ENCODE measurements at places on chromosomes 13 and 19.

- no peak for DNase-seq
Observed at GRCh38 chr13:37968555-37968954, 99.0 kb upstream of the TRPC4 start.

DNA sequence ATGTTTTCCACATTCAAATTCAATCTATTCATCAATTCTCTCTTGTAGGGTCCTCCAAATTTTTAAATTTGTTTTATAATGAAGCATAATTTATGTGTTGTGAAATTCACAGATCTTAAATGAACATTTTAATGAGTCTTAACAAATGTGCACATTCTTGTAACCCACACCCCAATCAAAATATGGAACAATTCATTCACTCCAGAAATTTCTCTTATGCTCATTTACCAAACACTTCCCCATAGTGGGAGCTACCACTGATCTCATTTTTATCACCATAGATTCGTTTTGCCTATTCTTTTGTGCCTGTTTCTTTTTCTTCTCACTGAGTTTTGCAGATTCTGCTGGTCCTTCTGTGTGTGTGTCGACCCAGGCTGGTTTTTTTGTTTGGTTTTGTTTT lies 664.1 kb downstream of the EFNB2 start:
- DNase-seq, result no peak

GRCh38 chr19:40091205-40092129 lies 724 bp upstream of the ZNF780A start:
- DNase-seq, result no peak

DNA sequence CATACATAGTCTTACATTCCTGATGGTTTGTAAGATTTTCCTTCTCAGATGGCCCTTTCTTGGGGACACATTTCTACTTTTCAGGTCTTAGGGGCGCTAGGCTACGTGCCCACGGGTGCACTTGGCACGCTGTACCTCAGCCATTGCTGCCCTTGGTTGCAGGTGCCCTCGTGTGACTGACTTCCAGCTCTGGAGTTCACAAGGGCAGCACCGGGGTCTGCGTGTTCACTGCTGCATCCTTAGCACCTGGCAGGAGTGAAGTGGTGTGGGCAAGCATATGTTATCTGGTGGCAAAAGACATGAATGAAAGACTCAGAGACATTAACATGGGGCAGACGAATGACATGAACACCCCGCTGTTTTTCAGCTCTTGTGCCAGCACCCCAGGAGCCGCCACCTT lies 13.3 kb upstream of the WDR88 start:
- no peak for DNase-seq

GRCh38 chr19:5102520-5102919 lies 133.6 kb downstream of the KDM4B start:
- no peak for DNase-seq

GRCh38 chr19:47766670-47767069 lies 11.8 kb upstream of the SELENOW start:
- DNase-seq, result no peak

DNA sequence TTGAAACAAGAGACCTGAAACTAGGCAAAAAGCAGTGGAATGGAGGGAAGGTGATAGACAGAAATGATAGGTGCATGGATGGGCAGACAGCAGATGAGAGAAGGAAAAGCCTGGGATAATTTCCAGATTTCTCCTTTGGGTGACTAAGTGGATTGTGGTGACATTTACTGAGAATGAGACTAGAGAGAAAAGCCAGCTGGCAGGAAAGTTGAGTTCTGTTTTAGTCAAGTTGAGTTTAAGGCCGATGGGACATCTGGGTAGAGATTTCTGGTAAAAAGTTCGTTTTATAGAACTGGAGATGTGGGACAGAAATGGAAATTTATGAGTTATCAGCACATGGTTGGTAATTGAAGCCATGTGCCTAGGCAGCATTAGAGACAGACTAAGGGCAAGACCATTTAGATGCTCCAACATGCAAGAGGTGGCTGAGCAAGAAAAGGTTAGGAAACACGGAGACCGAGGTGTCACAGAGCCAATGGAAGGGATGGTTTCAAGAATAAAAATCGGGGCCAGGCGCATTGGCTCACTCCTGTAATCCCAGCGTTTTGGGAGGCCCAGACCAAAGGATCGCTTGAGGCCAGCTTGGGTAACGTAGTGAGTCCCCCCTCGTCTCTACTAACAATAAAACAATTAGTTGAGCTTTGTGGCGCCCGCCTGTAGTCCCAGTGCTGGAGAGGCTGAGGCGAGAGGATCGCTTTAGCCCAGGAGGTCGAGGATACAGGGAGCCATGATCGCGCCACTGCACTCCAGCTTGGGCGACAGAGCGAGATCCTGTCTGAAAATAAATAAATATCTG lies 9.6 kb upstream of the DGKH start:
- no peak for DNase-seq

DNA sequence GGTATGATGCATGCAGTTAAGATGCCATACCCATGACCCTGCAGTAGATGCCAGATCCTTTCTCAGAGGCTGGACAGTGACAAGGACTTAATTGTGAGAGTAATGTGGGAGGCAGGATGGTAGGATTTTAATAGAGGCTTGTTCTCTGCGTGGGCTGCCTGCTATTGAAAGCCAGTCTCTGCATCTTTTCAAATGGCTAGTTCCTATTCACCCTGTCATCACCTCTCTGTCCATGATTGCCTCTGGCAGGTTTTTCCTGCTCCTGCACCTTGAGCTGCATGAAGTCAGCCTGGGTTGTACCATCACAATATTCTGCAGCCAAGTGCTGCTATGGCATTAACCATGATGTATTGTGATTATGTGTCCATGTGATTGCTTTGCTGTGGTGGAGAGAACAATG lies 440.5 kb downstream of the ITGBL1 start:
- DNase-seq, result no peak

DNA sequence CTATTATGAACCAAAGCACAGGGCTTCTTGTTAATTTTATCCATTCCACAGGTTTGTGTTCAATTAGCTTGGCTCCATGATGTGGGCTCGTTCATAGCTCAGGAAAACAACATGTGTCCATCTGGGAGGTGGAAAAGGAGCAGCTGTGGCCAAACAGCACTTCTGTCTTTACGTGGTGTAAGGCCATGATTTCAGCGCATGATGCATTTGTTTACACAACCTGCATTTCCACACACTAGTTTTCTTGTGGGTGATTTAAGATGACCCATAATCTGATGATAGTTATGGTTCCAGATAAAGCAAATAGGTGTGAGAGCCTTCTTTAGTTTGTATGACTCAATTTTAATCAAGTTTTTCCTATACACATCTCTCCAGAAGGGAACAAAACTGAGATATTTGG lies 101.7 kb downstream of the TNFRSF19 start:
- no peak for DNase-seq

GRCh38 chr19:55146078-55146704 lies 2.8 kb downstream of the TNNT1 start:
- no peak for DNase-seq

GRCh38 chr13:45700971-45701900 lies 884 bp upstream of the CBY2 start:
- DNase-seq, result no peak

DNA sequence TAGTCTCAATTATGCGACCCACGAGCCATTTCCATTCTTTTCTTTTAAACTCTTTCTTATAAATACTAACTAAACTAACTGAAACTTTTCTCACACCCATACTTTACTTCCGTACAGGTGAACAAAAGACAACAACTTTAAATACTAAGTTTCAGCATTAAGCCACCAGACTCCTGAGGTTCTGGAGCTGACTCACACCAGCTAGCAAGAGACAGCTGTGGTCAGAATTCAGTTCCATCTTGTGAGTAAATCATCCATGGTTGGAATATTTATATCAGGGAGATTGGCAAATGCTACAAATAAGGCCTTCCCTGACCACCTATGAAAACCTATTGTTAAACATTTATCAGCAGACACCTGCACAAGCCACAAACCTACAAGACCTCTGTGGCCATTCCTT lies 897.0 kb downstream of the EFNB2 start:
- no peak for DNase-seq

GRCh38 chr19:4966591-4966990 lies 2.3 kb upstream of the KDM4B start:
- no peak for DNase-seq

All from smooth muscle cell of the brain vasculature (primary cell).